ENCODE measurements at places on chromosomes 6 and 20. TPM values are rescaled to one million over a fixed set of nuclear protein-coding genes. Genes with fewer than 3 reads are reported as not detected.

FAM209B gene
- total RNA-seq, result not detected

LRFN2 gene
- total RNA-seq, result not detected

EYS gene
- 0.07 TPM for total RNA-seq

CCDC170 gene
- not detected for total RNA-seq

SIRPA gene
- total RNA-seq, result 12.8 TPM

RAB5IF gene
- 217 TPM for total RNA-seq

ZBTB9 gene
- 7.0 TPM for total RNA-seq

SGK2 gene
- total RNA-seq, result 6.6 TPM

COL19A1 gene
- not detected for total RNA-seq

SLC35B3 gene
- total RNA-seq, result 6.5 TPM

ERVFRD-1 gene
- total RNA-seq, result not detected

MCCD1 gene
- total RNA-seq, result not detected

EYA2 gene
- total RNA-seq, result 0.29 TPM

DOK5 gene
- total RNA-seq, result not detected
